ENCODE measurements at places on chromosomes 16 and 17. TPM values are rescaled to one million over a fixed set of nuclear protein-coding genes. Genes with fewer than 3 reads are reported as not detected.

DNA sequence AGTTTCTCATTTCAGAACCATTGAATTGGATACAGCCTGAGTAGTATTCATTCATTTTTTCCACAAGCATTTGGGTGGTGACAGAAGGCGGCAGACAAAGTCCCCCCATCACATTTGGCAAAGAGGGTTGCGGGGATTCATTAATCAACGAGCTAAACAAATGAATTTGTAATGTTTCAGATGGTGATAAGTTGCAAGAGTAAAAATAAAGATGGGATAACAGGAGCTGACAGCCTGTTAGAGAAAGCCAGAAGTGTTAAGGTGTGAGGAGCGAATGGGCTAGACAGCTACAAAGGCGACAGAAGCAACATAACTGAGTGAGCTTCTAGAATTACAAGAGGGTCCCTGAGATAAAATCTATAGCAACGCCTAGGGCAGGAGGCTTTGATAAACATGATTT is 342.8 kb upstream of the HSBP1 start:
- no peak for DNase-seq

GRCh38 chr16:62058412-62058811 is 22.2 kb upstream of the CDH8 start:
- no peak for DNase-seq

DNA sequence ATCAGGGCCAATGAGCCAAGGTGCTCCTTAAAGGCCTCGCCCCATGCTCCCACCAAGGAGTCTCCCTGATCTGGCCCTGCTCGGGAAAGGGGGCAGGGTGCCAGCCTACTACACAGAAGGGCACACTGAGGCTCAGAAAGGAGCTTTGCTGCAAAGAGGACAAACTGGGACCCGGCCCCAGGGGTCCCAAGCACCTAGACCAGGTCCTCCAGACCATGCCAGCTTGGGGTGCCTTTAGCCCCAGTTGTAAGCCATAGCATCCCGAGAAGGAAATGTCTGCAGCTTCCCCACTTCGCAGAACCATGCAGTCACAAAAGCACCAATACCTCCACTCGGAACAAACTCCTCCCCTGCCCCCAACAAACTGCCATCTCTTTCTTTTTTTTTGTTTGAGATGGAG is 74.8 kb upstream of the CDC42EP4 start:
- no peak for DNase-seq

DNA sequence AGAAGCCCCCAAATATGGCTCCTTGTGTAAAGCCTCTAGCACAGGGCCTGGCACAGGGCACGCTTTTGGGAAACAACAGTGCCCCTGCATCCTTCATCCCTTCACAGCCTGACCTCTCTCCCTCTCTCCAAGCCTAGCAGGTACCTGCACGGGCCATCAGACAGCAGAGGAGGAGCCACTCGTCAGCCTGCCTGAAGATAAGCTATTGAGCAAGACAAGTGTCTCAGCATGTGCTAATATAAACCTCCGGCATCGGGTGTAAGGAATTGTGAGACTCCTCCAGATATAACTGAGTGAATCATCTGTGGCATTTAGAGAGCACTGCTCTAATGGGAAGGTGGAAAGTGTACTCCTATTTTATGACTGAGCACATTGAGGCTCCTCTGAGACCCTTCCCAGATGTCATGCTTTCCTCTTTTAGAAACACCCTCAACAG is 38.3 kb downstream of the TBX4 start:
- DNase-seq, result no peak

ATXN2L gene
- 69.8 TPM for polyA plus RNA-seq

ZNF750 gene
- 2.7 TPM for polyA plus RNA-seq

Data from urinary bladder (tissue), 4 donors.